Upper lobe of right lung (tissue), 1 donor: ENCODE measurements at places on chromosomes 5 and 9. TPM values are rescaled to one million over a fixed set of nuclear protein-coding genes. Genes with fewer than 3 reads are reported as not detected.
A peak's percentile ranks its signal among the peaks of the same experiment; 100 is the strongest.

DNA sequence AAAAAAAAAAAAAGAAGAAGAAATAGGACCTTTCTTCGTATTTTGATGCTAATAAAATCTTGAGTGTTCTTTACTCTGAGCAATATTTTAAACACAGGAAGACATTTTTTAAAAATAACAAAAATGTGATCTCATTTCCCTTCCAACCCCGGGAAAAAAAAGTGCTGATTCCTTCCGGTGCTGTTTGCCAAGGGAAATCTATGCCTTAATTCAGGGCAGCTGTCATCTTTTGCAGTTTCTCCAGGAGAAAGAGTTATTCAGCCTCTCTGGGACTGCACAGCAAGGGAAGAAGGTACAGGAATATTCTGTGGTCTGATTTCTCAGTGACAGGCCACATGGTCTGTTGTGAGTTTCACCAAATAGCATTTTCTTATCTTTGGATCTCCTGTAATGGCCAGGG, 291.9 kb upstream of the IRX1 start:
- H3K4me1 ChIP-seq: no peaks in the 10 kb centered on the region
- H3K36me3 ChIP-seq: no peaks in the 10 kb centered on the region
- H3K27me3 ChIP-seq: no peaks in the 10 kb centered on the region
- no peak for DNase-seq
- H3K4me3 ChIP-seq: no peak overlapping the region

- H3K27me3 ChIP-seq: no peaks in the 10 kb centered on the region
- DNase-seq: peak; percentile 58
- H3K27ac ChIP-seq: no peak overlapping the region
- no peaks in the 10 kb centered on the region for H3K36me3 ChIP-seq
- no peak overlapping the region for H3K4me3 ChIP-seq
- no peaks in the 10 kb centered on the region for H3K4me1 ChIP-seq
Measured at GRCh38 chr5:179306191-179307012, 38.9 kb downstream of the ADAMTS2 start.

DNA sequence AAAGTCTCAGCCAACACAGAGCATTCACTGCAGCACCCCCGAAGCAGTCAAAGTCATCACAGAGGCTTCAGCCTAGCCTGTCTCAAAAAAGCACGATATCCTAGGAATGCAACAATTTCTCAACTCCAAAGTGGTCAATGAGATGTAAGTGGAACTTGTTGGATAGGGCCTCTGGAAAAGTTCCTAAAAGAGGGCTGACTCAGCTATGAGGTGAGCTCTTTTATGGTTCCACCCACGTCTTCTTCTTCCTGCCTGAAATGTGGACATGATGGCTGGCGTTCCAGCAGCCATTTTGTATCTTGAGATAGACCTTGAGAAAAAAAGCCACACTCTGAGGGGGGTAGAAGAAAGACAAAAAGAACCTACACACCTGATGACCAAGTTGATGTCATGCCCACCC, 32.5 kb upstream of the TRIO start:
- DNase-seq: no peak
- H3K4me3 ChIP-seq: no peak overlapping the region
- no peaks in the 10 kb centered on the region for H3K36me3 ChIP-seq
- no peaks in the 10 kb centered on the region for H3K27me3 ChIP-seq

DNA sequence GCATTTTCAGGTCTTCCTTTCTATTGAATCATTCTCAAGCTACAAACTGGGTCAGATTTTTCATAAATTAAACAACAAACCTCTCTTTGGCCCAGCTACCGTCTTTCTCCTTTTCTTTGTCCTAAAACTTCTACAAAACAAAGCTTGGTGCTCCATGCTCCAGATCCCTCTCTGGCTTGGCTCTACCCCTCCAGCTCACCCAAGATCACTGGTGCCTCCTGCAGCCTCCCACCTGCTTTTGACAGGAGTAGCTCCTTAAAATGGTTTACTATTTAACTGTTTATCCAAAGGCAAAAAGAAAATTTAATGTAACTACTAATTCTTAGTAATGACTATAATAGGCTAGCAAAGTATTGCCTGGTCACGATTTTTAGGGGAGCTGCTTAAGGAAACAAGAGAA, 10.7 kb upstream of the SERINC5 start:
- DNase-seq: no peak
- H3K4me3 ChIP-seq: no peak overlapping the region
- H3K4me1 ChIP-seq: no peaks in the 10 kb centered on the region
- H3K36me3 ChIP-seq: no peaks in the 10 kb centered on the region
- H3K27me3 ChIP-seq: no peaks in the 10 kb centered on the region

DNA sequence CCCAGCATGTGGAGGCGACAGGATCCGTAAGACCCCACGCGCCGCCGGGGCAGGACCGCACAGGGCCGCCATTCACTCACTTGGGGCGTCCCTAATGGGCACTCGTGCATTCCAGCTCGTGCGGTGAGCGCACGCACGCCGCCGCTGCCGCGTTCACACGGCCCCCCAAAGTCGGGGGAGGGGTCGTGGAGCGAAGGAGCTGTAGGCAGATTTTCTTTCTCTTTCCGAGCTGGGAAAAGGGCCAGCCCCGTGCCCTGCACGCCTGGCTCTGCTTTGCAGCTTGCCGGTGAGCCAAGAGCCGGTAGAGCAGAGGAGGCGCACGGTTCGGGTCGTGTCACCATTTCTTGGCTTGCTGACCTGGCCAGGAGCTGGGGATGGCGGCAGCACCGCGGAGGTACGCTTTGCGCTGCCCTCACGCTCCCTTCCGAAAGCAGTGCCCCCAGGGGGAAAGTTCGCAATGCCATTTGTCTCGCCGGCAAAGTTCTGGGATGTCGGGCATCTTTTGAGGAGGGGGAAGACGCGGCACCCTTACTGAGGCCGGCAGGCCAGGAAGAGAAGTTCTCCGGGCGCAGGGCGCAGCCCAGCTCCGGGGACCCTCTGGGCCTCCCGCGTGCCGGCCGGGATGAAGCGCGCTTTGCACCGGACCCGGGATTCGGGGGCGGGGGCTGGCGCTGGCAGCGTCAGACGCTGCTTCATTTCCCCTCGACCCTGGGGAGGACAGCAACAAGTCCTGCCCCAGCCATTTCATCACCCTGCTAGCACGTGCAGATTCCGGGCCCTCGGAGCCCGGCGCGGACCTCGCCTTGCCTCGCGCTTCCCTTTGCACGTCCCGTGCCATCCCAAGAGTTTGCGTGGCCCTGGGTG, 898 bp downstream of the STC2 start:
- no peak overlapping the region for H3K27ac ChIP-seq
- peaks cover 56% of the 10 kb centered on the region for H3K4me1 ChIP-seq
- DNase-seq: no peak
- H3K36me3 ChIP-seq: no peaks in the 10 kb centered on the region
- H3K27me3 ChIP-seq: peaks cover 59% of the 10 kb centered on the region

DNA sequence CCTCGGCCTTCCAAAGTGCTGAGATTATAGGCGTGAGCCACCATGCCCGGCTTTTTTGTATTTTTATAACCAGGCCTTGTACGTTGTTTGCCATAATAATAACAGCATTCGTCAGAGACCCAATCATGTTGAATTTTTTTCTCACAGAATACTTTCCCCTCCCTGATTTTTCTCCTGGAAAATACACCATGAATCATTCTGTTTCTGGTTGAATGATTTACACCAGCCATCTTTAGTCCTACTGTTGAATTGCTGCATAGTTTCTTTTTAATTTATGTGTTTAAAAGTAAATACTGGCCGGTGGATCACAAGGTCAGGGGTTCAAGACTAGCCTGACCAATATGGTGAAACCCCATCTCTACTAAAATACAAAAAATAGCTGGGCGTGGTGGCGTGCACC, 3.5 kb downstream of the CNOT8 start:
- peaks cover 43% of the 10 kb centered on the region for H3K36me3 ChIP-seq
- peak overlapping the region; percentile 18 for H3K27ac ChIP-seq
- no peak overlapping the region for H3K4me3 ChIP-seq
- H3K4me1 ChIP-seq: peaks cover 47% of the 10 kb centered on the region
- no peak for DNase-seq

The PKN3 gene
- total RNA-seq: 13.4 TPM

GRCh38 chr5:173490681-173491080, 125.8 kb downstream of the BOD1 start:
- H3K4me3 ChIP-seq: no peak overlapping the region
- DNase-seq: no peak
- H3K27me3 ChIP-seq: no peaks in the 10 kb centered on the region
- H3K4me1 ChIP-seq: no peaks in the 10 kb centered on the region
- no peak overlapping the region for H3K27ac ChIP-seq

GRCh38 chr9:90017679-90018078, 412.9 kb downstream of the GADD45G start:
- no peak for DNase-seq
- H3K27me3 ChIP-seq: no peaks in the 10 kb centered on the region
- no peaks in the 10 kb centered on the region for H3K36me3 ChIP-seq
- H3K27ac ChIP-seq: no peak overlapping the region
- H3K4me1 ChIP-seq: no peaks in the 10 kb centered on the region

DNA sequence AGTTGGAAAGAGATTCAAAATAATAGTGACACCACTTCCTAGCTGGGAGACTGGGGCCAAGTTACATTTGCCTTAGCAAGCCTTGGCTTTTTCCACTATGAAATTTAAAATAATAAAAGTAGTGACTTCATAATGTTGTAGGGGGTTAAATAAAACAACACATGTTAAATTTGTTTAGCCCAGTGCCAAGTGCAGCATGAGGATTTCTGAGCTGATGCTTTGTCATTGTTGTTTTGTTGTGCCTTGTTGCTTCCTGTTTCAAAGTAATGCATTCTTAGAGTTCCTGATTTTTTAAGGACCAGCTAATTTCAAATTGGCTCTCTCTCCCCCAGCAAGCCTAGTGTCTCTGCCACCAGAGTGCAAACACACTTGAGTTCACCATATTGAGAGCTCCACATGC, 270.7 kb upstream of the PAPPA start:
- no peak overlapping the region for H3K4me3 ChIP-seq
- H3K27me3 ChIP-seq: no peaks in the 10 kb centered on the region
- no peak for DNase-seq
- H3K4me1 ChIP-seq: peaks cover 4% of the 10 kb centered on the region
- no peaks in the 10 kb centered on the region for H3K36me3 ChIP-seq
- no peak overlapping the region for H3K27ac ChIP-seq
